Globus pallidus (tissue), 1 donor: ENCODE measurements at places on chromosomes 7 and 10.

DNA sequence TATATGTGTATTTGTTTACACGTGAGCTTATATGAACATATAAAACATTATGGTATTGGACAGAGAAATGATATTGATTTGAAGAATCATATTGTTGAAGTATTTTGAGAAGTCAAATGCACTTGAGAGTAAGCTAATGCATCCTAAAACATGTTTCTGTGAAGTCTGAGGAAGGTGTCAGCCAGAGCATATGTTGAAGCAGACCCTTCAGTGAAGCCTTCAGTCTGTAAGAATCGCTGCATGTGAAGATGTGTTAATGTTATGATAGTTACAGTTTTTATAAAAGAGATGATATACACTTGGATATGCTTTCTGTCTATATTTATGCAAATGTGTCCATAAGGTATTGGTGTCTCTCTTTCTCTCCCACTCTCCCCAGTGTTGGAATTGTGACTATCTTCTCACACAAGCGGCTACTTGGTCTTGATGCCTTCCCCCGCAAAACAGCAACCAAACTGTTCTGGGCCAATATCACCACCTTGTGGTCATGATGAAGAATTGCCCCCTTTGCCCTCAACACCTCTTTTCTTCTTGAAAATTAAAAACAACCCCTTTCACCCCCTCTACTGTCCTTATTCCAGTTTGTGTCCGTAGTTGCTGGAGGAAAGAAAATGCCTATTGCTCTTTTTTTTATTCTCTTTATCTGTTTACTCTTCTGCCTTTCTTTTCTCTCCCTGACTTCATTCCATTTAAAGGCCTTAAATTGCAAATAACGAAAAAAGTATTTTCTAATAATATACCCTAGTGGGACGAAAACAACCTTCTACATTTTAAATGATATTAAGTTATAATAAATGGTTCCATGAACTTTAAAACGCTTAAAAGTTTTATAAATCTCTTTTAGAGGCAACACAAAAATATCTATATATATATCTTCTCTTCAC lies 64.9 kb downstream of the IKZF1 start:
- no peak for DNase-seq

DNA sequence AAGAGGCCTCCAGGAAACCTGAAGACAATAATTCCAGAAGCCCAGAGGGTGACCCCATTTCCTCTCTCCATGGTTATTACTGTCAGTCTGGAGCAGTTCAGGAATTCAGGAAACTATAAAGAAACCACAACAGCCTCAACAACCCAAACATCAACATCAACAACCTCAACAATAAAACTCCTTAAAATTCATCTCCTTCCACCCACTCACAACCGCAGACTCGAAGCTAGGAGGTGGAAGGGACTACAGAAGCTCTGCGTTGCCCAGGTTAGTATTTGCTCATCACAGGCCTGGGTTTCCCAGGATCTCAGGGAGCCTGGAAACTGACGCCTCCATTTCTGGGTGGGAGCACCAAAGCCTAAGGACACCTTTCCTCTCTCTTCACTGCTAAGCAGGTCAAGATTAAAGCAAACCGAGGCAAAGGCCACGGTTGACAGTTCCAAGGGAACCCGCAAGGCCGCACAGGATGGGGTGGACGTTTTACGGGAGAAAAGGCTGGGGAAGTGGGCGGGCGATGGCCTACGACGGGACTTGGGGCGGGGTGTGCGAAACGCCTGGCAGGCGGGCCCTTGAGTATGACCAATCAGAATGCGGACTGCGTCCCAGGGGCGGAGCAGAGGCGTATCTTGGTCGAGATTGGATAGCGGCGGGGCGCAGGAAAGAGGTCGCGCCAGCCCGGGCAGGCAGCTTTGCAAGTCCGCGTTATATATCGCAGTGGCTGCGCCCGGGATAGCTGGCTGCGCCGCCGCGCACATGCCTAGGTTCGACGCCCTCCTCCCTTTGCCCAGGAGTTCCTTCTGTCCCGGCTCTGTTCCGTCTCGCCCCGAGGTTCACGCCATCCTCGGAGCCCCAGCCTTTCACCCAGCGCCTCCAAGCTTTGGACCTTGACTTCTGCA lies at the start of gene ELOVL3:
Gene ELOVL3 (plus strand): TSS at position 654 of the 896 bp plus-strand sequence. CDS start 250 bp downstream, outside the sequence.
- peak; percentile 89 for DNase-seq

DNA sequence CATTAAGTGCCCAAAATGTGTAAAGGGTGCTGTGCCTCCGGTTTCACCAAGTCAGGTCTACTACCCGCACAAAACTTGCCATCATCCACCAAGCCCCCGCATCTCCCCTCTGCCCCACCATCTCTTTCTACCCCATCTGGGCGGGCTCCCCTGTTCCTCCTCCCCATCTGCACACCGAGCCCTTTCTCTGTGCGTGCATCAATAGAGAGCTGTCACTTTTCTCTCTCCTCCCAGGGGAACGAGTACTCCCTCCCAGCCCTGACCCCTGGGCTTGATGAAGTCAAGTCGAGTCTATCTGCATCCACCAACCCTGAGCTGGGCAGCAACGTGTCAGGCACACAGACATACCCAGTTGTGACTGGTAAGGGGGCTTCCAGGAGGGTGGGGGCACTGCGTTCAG lies 63.5 kb downstream of the PAX2 start:
- DNase-seq: no peak

DNA sequence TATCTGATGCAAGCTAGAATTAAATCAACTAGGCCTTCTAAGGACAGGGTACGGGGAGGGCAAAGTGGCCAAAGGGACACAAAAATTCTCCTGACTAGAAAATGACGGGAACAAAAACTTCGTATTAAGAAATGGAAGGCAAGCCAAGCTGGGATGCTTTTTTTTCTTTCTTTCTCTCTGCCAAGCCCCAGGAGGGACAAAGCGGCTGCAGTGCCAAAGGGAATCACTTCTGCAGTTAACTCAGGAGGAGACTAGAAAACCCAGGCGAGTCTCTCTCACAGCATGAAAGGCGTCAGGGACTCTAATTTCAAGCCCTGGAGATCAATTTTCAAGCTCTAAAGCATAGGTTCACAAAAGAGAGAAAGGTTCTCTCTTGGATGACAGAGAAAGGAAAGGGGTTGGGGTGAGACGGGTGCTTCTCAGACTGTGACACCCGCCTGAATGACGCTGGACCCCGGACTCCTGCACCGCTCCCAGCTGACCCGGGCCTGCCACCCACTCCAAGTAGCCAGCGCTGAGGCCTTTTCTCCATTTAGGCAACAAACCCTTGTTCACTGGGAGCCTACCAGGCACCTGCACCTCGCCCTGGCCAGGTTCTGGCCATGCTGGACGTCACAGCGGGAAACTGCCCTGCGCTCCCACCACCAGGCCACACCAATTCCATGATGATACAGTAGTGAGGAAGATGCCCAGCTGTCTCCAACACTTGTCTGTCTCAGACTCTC lies 56.5 kb downstream of the KIAA1549 start:
- peak; percentile 52 for DNase-seq

DNA sequence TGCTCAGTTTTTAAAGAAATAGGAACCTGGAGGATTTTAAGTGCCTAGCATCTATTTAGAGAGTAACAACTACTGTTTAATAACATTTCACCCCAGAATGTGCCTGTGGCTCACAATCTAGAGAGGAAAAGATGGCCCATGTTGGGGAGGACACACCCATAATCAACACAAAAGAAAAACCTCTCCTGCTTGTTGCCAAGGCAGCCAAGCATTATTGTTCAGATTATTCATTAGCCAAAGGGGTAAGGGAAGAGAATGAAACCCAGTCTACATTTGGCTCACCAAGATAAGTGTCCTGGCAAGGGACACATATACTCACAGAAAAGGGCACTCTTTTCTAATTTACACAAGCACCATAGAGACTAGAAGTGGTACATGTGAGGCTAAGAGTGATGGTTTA lies 17.7 kb upstream of the IFIT1B start:
- no peak for DNase-seq

- no peak for DNase-seq
Measured at GRCh38 chr10:102738692-102739121, 5.0 kb upstream of the WBP1L start.

- DNase-seq: no peak
Measured at GRCh38 chr10:122078326-122078725, 89.4 kb downstream of the TACC2 start.

- DNase-seq: no peak
Measured at GRCh38 chr10:129705676-129706075, 238.6 kb downstream of the MGMT start.

GRCh38 chr7:19107356-19108146 lies 9.9 kb downstream of the TWIST1 start:
- no peak for DNase-seq

GRCh38 chr7:34130558-34131295 lies 225.4 kb downstream of the BMPER start:
- DNase-seq: no peak

GRCh38 chr7:9391221-9391620 lies 957.8 kb downstream of the NXPH1 start:
- DNase-seq: no peak

GRCh38 chr7:139708541-139708940 lies 69.3 kb downstream of the HIPK2 start:
- no peak for DNase-seq

GRCh38 chr7:128361411-128362379 lies at the start of gene PRRT4:
Gene PRRT4, minus strand, starts transcription at chr7:128361690.
- DNase-seq: peak; percentile 18

DNA sequence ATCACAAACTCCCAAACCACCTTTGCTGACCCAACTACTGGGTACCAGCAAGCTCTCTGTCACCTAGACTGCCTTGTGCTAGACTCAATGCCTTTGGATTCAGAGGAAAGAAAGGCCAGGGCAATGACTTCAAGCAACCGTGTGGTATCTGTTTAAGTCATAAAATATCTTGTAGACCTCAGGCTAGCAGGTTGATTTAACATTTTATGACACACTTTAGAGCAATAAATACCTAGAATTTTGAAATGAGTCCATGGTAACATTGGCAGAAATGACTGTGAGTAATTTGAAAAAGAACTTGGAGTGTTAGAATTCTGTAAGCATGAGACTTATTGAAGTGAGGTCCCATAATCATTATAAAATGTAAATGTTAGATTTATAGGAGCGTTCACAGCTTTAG lies 87.2 kb downstream of the TWIST1 start:
- no peak for DNase-seq

GRCh38 chr7:80847895-80848294 lies 71.0 kb downstream of the SEMA3C start:
- DNase-seq: no peak

GRCh38 chr7:126443951-126444350 lies 808.8 kb downstream of the GRM8 start:
- DNase-seq: no peak

GRCh38 chr10:97939446-97939990 lies 89.9 kb downstream of the GOLGA7B start:
- no peak for DNase-seq

GRCh38 chr7:94060752-94061151 lies 56.6 kb upstream of the BET1 start:
- no peak for DNase-seq

DNA sequence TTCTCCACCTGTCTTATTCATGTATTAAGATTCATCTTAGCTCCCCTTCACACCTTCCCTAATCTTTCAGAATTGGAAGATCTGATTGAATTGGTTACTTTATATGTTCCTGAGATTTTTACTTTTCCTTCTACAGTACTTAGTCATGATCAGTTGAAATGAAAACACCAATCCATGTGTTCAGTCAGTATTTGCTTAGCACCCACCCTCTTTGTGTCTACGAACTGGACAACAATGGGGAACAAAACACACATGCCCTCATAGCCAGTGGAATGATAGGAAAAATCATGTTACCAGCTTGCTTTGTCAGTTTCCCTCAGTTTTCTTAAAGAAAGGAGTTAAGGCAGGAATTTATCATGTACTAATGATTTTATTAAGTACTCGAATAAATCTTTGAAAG lies 2.0 kb downstream of the MASTL start:
- no peak for DNase-seq

- DNase-seq: peak; percentile 70
Measured at GRCh38 chr10:47165711-47166404, 134.1 kb upstream of the GDF10 start.

- DNase-seq: no peak
Measured at GRCh38 chr7:47901542-47901941, 46.7 kb downstream of the PKD1L1 start.

GRCh38 chr7:142300689-142301088 lies 42.8 kb upstream of the PRSS58 start:
- DNase-seq: no peak

DNA sequence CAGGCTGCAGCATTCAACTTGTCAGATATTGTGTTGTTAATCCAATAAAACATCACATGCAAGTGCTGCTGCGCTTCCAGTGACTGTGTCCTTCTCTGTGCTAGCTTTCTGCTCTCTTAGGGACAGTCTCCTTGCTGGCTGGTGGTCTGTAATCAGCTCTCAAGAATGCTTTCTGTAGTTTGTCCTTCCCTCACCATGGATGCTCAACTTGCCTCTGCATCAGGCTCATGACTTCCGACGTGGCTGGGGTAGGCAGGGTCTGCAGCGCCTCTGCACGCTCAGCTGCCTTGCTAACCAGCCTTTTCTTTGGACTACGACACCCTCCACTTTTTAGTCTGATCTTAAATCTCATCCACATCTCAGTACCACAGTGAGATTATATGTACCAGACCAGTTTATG lies 58.3 kb downstream of the MMRN2 start:
- no peak for DNase-seq

GRCh38 chr7:18231854-18232253 lies 204.2 kb upstream of the PRPS1L1 start:
- no peak for DNase-seq

DNA sequence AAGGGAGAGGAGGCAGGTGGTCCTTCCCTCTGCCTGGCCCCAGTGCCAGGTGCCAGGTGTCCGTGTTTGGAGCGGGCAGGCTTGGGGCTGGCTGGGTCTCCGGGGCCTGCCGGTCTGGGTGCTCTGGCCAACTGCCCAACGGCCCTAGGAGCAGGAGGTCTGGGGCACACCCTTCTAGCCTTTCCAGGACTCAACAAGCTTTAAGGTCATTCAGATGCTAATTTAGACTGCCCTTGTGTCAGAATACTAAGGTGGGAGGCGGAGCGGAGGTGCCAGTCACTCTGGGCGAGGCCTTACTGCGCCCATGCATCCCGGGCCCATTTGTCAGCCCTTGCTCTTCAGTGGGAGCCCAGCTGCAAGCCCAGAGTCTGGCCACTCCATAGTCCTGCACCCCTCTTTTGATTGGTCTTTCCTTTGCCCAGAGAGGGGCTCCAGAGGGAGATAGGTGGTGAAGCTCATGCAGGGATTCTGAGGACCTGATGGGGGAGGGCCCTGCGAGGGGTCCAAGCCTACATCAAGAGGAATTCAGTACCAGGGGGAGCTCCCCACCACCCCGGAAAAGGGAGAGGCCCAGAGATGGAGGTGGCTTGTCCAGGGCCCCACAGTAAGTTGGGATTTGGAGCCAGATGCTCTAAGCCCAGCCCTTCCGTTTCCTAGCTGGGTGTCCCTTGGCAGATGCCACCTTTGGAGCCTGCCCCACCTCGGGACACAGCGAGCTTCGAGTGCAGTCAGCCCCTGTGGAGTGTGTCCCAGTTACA lies 1.3 kb downstream of the PGAM2 start:
- no peak for DNase-seq

GRCh38 chr7:36036590-36036989 lies 116.5 kb upstream of the EEPD1 start:
- no peak for DNase-seq

- DNase-seq: no peak
Measured at GRCh38 chr7:36896956-36897590, 172.8 kb upstream of the AOAH start.
